Amygdala (tissue), 56 donors: ENCODE measurements at places on chromosomes 3 and 15.

- no peak for DNase-seq
Observed at GRCh38 chr3:187942658-187943241, 197.5 kb upstream of the BCL6 start.

DNA sequence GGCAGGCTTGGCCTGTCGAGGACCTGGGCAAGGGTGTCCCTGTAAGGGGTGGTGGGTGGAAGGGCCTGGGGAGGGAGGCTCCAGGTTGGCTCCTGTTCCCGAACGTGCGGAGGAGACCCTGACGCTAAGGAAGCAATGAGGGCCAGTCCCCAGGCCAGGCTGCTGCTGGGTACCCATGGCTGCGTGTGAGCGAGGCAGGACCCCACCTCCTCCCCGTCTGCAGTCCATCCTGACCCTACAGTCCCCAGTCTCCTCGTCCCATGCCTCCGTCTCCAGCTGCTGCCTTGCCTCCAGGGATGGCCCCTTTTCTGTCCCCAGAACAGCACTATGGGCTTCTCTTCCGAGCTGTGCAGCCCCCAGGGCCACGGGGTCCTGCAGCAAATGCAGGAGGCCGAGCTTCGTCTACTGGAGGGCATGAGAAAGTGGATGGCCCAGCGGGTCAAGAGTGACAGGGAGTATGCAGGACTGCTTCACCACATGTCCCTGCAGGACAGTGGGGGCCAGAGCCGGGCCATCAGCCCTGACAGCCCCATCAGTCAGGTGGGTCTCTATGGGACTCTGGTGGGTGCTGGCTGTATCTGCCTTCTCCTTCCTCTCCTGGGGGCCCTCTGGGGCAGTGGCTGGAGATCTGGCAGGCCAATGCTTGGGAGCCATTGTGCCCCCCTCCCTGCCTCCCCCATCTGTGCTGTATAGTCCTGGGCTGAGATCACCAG lies 571 bp downstream of the FES start:
- DNase-seq = no peak

DNA sequence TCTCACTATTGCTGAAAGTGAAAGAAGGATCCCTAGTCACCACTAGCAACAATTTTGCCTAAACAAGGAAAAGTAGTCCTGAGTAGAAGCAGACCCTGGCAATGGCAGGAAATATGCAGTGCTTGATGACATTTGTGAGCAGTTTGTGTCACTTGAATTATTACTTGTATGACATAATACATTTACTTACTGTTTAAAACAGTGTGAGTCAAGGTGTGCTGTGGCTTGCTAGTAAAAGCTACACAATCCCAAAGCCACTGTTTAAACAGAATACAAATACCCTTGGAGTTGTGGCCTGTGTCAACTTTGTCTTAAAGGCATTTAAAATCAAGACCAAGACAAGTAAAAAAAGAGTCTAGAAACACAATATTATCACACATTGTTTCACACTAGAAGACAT lies 775.4 kb downstream of the ROBO1 start:
- no peak for DNase-seq

DNA sequence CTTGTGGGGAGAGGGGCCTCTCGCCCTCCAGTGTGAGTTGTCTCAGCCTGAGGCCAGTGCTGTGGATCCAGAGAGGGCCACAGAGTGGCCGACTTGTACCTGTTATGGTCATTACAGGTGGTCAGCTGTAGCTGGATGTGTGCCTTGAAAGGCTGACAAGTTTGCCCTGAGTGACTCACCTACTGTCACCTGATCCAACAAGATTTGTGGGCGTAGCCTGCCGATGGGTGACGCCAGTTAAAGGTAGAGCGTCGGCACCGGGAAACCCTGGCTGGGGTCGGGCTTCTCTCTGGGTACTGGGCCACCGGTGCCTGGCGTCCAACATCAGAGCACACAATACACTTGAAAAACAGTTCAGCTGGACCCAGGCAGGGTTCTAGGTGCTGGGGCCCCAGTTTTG lies 2.8 kb upstream of the ISG20 start:
- DNase-seq = no peak

- no peak for DNase-seq
Observed at GRCh38 chr3:41053220-41053619, 146.1 kb upstream of the CTNNB1 start.

GRCh38 chr3:30259730-30260129 lies 346.7 kb upstream of the TGFBR2 start:
- no peak for DNase-seq

- no peak for DNase-seq
Observed at GRCh38 chr3:32551496-32551895, 19.2 kb downstream of the DYNC1LI1 start.

GRCh38 chr15:91469632-91470567 lies 369.8 kb downstream of the SV2B start:
- no peak for DNase-seq

DNA sequence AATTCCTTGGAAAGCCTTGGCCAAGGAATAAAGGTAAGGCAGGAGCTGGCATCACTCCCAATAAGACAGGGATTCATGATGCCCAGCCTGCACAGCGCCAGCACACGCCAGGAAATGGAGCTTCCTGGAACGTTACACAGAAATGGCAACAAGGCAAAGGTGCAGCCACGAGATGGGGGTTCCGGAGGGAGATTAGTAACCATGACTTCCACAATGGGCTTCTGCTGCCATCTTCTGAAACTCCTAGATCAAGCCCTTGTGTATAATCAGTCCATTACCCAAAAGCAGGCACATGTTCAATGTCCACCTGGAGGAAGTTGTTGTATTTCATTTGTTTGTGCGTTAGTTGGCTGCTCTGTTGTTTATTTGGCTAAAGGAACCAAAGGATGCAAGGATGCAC lies 131.2 kb upstream of the TRIM42 start:
- no peak for DNase-seq

DNA sequence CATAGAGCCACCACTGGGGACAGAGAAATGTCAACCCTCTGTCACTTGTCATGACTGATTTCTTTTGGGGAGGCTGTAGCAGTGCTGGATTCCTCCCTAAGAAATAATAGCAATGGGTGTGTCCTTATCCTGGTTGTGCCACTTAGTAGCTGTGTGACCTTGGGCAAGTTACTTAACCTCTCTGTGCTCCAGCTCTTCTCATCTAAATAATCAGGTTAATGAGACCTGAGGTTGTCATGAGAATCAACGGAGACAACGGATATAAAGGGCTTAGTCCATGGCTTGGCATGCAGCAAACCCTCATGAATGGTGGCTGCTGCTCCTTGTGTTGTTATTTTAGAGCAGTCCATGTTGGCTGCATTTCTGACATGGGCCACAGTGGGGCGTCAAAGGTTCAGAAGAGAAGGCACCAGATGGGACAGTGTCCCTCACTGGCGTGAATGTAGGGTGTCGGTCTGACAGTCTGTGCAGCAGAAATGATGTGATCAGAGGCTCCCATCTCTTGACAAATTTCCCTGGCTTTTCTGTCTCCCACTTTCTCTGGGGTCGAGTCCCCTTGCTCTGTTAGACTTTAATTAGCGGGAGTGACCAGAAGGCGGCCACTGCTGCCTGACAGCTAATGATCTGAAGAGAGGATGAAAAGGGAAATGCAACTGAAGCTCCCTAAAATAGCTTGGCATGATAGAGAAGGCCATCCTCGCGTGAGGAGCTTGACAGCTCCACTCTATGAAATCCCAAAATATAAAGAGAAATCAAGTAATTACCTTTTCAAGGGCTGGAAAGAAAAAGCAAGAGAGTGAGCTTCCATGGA lies 209.4 kb downstream of the CADPS start:
- DNase-seq = peak; percentile 22

DNA sequence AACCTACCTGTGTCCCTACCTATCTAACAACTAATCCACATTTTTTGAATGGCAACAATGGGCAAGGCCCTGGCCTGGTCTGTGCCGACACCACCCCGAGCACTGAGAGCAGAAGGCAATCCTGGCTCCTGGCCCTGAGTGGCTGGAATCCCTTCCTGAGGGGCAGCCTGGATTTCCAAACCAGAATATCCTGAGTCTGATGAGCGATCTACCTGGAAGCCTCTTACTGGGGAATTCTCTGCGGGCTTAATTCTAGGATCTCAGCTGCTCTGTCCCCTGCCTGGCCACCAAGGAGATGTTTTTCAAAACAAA lies 22.1 kb downstream of the ATP2B2 start:
- DNase-seq = no peak

DNA sequence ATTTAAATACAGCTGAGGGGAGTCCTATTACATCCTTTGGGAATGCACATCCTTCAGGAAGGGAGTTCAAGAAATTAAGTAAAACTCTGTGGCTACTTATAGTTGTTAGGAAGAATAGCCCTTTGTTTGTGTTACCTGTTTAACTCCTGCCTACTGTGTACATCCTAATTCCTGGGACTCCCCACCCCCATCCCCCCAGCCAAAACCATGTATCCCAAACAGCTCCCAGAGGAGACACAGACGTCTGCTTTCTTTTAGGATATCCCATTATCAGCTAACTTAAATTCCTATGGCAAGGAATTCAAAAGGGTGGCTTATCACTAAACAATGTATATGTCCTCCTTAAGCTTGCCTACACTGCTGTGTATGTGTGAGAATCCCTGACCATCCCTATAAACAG lies 581.7 kb downstream of the DIPK2A start:
- no peak for DNase-seq

- DNase-seq = no peak
Observed at GRCh38 chr3:169965562-169966427, 812 bp upstream of the SEC62 start.

DNA sequence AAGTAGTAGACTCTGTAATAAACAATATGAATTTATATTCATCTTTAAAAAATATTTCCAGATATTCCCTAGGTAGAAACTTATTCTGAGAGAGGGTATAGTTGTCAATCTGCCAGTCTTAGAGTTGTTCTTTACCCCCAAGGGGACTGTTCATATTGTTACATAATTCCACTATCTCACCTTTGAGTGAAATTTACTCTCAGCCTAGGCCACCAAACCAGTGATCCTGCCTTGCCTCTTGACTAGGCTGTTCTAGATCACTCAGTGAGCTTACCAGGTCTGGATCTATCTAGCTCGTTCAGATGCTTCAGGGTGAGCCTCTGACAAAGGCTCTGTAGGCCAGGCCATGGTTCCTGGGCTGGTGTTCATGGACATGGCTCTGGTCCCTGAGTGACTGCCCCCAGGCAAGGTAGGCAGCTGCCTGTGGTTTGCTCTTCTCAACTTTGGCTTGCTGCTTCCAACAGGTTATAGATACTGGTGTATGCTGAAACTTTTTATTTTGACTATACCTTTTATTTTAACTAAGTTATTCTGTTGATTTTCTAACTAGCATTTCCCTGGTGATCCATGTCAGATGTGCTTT lies 27.6 kb downstream of the ZNF592 start:
- no peak for DNase-seq

DNA sequence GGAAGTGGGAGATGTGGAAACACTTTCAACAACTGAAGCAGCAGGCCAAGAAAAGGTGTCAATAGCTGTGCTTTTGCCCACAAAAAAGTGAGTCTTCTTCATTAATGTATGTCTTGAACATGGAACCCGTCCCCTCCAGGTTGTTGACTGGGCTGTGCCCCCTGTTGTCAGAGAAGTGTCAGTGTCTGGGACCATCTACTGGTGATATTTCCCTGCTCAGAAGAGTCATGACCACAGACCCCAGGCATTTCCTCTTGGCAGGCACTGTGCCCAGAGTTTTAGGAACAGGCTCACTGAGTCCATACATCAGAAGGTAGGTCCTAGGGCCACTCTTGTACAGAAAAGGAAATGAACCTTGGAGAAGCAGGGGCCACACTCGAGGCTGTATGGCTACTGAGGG lies 54.8 kb upstream of the LARS2 start:
- no peak for DNase-seq

- DNase-seq = no peak
Observed at GRCh38 chr3:40414270-40414669, 27.3 kb downstream of the ENTPD3 start.

DNA sequence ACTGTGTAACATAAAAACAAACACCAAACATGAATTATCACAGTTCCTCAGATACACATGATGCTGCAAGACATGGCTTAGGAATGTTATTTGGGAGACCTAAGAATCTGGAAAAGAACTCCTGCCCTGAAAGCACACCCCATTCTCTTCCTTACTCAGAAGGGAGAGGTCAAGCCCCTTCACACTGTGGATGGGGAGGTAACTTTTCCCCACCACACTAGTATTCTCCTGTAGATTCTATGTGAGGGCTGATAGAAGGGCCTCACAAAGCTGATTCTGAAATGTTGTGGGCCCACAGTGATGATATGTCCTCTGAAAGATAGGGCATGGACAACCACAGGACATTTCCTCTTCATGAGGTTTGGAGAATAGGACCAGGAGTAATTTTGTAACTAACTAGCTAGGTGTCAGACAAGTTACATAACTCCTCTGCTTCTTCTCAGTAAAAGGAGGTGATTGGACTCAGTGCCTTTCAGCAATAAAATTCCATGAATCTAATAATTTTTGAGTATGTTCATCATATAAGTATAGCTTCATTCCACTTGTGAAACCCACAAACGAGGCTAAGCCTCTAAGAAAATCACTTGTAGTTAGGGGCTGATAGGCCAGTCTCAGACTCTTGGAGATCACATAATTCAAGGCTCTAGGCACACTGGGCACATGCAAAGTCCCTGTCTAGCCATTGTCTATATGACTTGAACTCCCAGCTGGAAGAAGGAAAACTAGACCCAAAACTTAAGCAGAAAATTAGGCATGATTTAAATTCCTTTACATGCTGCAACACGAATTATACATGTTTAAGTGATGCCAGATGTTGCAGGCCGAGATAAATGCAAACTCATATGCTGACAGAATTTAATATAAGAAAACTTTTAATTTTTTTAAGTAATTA lies 7.5 kb downstream of the PTX3 start:
- DNase-seq = no peak

- no peak for DNase-seq
Observed at GRCh38 chr3:160091441-160091840, 102.8 kb downstream of the IL12A start.

- no peak for DNase-seq
Observed at GRCh38 chr3:129563850-129564535, 21.0 kb downstream of the H1-8 start.

DNA sequence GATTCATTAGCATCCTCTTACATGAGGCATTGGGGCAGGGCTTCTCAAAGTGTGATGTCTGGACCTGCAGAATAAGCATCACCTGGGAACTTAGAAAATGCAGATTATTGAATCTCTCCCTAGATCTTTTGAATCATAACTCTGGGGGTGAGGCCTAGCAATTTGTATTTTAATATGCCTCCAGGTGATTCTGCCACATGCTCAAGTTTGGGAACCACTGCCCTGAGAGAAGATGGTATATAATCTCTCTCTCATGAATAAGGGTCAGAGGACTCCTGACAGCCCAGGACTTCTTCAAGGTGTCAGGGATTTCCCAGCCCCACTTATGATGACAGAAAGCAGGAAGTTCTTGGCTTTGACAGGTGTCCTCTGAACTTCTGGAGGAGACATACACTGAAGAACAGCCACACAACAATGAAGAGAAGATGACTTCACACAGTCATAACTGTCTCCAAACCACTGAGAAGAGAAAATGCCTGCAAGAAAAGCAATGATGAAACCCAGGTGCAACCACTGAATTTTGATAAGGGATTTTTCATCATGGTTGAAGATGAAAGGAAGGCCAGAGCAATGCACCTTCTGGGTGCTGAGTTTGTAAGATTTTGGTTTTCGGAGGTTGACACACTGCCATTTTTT lies 211.9 kb upstream of the MRPL3 start:
- DNase-seq = no peak

GRCh38 chr3:10389339-10389738 lies 68.4 kb upstream of the SEC13 start:
- DNase-seq = no peak
